BE2C (cell line): ENCODE measurements at places on chromosomes 3 and 15.

GRCh38 chr3:123159926-123160635, 41.7 kb upstream of the SEC22A start:
- no peak for DNase-seq

DNA sequence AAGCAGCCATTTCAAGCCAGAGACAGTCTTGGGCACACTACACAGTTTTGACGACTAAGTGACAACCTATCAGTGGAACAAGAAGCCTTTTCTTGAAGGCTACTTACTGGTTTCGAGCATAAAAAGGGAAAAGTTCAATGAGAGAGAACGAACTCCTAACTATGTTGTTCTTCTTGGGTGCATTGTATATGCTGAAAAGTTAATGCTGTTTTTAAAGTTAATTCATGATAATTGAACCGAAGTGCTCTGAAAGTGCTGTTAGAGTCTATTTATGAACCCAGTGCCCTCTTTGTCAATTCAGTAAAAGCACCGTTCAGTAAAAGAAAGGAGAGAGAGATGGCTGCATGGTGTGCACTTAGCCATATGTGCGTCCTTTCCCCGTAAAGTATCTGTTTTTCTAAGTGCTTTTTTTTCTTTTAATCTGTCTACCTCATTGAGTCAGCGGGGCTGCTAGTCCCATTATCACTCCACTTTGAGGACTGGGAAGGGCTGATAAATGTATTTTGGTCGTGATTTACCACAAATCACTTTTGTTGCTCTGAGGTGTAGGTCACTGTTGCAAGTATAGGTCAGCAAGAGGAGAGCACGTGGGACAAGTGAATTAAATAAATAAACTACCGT, 380.7 kb upstream of the GOLIM4 start:
- no peak for DNase-seq

DNA sequence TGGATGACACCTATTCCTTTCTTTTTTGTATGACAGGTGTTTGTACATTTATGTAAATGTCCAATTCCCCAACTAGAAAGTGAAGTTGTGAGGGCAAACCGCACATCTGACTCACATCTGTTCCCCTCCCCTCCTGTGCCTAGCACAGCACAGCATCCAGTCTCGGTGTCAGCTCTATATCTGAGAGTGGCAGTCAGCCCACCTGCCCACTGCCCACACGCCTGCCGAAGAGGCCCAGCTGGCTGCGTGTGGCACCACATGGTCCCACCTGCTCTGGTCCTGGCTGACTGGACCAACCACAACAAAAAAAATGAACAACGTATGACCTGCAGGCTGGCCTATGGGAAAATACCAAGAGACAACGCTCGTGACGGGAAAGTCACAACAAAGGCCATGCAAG, 62.8 kb downstream of the XXYLT1 start:
- no peak for DNase-seq

GRCh38 chr15:89165677-89166076, 55.7 kb downstream of the RLBP1 start:
- no peak for DNase-seq

- DNase-seq, result no peak
Measured at GRCh38 chr15:88912500-88912921, 668 bp downstream of the MFGE8 start.

DNA sequence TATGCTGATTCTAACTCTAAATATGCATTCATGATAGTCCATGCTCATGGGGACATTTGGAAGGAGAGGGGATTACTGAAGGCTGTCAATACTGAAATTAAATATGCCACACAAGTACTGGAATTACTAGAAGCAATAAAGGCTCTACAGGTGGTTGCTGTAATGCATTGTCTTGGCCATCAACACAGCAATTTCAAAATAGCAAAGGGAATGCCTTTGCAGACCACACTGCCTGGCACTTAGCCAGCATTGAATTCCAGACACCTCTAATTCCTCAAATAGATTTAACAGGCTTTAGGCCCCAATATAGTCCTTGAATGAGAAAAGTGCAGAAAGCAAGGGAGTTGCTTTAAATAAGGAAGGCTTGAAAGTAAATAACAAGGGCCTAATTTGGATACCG, 115.8 kb upstream of the PLCL2 start:
- DNase-seq, result no peak

DNA sequence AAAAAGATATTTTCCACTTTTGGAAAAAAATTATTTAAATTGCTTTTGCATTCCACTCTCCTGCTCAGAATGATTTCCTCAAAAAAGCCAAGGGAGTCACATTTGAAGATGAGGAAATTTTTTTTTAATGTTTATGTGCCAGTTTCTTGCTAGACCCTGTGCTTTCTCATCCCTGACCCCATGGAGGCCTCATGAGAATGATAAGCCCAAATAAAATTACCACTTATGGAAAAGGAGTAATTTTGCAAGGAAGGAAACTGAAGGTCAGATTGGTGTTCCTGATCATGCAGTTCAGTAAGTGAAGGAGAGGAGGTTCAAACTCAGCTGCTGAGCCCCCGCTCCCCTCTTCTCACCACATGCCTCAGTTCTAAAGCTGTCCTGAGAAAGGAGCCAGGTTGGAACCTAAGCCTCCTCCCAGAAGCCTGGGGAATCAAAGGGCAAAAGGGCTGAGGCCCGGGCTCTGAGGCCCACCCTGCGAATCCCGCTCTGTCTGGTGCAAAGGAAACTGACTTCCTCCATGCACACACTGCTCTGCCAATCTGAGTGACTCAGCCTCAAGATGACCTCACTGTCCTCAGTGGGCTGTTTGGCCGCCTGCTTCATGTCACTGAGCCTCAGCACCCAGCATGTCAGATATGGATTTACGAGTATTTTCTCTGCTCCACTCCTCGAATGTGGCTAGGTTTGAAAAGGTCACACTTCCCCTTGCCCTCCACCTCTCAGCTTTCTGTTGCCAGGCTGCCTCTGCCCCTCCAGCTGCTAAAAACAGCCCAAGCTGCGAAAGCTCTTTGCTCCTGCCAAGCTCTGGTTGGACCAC, 56.9 kb upstream of the FLNB start:
- peak; percentile 64 for DNase-seq

GRCh38 chr15:101320501-101321052, 25.5 kb upstream of the SNRPA1 start:
- no peak for DNase-seq

GRCh38 chr3:69472093-69472492, 86.2 kb upstream of the FRMD4B start:
- DNase-seq, result no peak

- no peak for DNase-seq
Measured at GRCh38 chr3:33750211-33750548, 32.1 kb upstream of the CLASP2 start.

DNA sequence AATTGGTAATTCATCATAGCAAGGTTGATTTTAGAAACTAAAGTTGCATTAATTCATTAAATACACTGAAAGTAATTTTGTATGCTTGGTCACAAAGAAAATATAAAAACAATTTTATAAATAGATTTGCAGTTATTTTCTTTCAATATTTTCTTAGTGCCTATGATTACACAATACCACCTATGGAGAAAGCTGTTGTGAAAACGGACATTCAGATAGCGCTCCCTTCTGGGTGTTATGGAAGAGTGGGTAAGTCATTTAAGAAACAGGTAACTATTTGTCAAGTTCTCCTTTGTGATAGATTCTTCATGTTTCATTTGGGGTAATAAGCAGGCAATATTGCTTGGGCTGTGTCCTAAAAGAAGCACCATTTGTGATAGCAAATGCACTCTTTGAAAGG, 3.0 kb downstream of the DUT start:
- no peak for DNase-seq

GRCh38 chr15:81174792-81175327, 21.8 kb upstream of the IL16 start:
- DNase-seq, result no peak

GRCh38 chr3:41808152-41808551, 153.8 kb downstream of the ULK4 start:
- DNase-seq, result no peak

DNA sequence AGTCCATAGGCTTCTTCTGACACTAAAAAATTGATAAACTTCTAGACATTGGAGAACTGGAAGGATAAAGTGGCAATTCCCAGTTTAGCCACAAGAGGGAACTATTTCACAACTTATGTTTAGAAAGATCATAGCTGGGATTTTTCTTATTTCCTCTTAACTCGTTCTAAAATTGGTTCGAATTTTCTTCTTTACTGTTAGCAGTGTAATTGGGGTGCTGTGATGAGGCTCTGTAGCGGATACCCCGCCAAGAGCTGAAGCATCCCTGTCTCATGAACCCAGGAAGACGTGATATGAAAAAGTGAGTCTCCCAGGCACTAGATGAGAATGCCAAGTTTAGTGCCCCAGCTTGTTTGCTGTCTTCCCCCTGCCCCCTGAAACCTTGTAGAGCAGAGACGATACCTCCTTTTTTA, 85.1 kb downstream of the PDCD6IP start:
- DNase-seq, result no peak

GRCh38 chr15:46815240-46815639, 902.1 kb upstream of the SEMA6D start:
- no peak for DNase-seq

DNA sequence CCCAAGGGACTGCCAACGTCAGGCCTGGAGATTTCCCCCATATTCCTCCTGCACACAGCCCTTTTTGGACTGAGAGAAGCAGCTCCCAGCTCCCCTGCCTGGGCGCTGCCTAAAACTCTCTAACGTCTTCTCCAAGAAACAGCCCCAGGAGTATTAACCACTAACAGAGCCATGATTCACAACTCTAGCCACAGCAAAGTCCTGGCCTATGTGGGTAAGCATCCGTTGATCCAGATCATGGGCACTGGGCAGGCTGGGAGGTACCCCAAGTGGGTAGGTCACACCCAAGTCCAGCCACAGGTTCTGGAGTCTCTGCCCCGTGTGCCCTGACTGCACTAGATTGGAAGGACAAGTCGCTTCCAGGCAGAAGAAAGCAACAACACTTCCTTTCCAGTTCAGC, 31.9 kb downstream of the NBEAL2 start:
- no peak for DNase-seq

GRCh38 chr3:156184156-156184555, 63.8 kb downstream of the KCNAB1 start:
- no peak for DNase-seq
